ENCODE measurements at places on chromosomes 5 and 9.

DNA sequence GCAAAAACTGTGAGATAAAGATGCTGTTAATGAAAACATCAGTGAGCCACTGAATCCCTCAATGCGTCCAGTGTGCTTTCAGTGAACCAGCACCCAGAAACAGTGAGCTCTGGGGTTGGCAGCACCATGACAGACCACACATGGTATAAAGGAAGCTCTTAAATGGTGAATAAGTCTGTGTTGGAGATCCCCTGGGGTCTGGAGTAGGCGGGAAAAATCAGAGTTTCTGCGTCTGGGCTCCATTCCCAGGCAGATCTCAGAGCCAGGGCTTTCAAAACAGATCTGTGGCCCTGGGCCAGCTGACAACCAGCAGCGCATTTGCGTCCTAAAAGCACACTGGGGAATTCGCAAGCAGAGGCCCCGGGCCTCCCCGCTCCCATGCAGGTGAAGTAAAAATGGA lies 233.5 kb downstream of the FRMD3 start:
- peak; percentile 69 for DNase-seq

DNA sequence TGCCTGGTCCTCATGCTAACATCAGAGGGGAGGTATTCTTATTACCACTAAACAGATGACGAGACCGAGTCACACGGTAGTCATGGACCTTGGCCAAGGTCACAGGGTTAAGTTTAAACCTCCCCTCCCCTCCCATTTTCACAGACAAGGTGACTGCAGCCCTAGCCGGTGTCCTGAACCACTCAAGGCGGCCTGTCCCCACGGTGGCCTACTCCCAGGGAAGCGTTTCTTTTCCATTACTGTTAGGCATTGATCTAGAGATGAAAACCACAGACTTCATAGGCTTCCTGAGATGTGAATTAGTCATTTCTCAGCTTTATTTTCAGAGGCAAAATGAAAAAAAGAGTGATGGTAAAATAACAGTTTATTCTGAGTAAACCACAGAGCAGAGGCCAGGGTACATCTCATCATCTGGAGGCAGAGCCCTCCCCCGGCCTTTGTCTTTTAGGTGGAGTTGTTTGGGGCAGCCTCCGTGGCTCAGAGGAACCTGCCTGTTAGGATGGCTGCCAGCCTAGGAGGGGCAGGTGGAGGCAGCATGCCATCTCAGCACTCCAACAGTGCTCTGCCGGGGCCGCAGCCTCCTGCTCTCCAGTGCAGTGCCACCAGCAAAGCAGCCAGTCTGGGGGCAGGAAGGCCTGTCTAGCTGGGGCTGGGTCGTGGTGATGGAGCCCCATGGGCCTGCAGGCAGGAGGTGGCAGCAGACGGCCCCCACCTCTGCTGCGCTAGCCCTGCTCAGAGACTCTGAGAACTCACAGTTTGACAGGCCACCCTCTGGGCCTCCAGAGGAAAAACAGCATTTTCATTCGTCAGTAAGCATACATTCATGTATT lies 71.2 kb downstream of the RAPGEF1 start:
- DNase-seq = peak; percentile 73

DNA sequence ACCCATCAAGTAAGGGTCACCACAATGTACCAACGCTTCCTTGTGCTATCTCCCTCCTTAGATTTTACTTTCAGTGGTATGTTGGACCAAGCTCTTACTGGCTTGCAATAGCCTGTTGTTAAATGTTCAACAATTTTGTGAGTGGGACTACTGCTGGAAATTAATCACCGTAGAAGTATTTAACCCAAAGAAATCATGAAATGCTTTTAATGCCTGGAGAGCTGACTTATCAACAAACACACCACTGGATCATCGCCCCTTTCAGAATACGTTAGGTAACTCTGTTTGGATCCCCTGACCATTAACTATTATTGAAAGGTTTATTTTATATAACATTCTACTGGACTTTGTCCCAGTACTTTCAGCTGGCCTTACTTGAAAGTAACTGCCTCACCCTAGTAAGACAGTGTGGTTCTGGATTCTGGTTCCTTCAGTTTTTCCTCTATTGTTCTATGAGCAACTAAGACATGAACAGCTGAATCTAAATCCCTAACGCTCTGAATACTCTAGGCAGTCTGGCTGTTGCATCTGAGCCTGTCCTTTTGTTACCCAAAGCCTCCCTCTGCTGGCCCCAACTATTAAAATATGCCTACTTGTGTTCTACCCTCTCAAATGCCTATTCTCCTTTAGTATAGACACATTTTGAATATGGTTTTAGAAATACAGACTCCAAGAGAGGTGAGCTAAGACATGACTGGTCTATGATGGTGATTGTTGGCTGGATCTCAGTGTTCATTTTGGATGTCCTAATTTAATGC lies 1203.4 kb upstream of the DMAC1 start:
- DNase-seq = no peak

DNA sequence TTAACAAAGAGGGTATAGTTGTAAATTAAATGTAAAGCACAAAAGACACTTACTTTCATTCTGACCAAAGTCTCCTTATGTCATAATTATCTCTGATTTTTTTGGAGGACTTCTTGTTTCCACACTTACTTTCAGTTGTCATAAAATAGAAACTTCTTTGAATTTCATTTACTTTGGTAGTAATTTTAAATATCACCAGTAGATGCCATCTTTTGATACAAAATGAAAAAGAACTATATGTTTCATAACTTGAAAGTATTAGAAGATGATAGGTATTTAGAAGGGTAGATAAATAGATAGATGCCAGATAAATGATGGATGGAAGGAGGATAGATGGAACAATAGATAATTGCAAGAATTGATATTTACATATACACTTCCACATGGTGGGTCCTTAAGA lies 1865.3 kb upstream of the CDH9 start:
- no peak for DNase-seq

- DNase-seq = no peak
Measured at GRCh38 chr9:100679834-100680233, 102.0 kb downstream of the CAVIN4 start.

DNA sequence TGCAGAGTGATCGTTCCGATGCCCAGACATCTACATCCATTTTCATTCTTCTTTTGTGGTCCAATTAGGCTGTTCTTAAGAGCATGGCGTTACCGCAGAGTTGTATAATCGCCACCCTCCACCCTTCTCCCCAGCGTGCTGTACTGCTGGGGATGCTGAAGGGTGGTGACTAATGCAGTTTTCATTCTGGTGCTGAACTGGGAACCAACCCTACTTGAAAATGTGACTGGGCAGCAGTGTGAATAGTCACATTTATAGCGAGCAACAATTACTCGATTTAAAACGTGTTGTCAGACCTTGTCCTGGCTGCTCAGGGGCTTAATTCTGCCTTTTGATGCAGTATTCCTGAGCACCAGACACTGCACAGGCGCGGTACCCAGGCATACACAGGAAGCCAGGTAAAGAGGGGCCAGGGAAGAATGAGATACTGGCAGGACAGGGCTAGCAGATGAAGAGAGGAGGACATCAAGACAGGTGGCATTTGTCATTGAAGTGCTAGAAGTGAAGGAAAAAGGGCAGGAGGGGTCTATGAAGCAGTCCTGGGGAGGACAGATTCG lies 719 bp upstream of the ISCA1 start:
- DNase-seq = peak; percentile 85

GRCh38 chr5:10699987-10700386 lies 61.0 kb downstream of the DAP start:
- no peak for DNase-seq

GRCh38 chr5:141003791-141004611 lies 37.7 kb downstream of the PCDHAC2 start:
- no peak for DNase-seq

- no peak for DNase-seq
Measured at GRCh38 chr5:35861718-35862117, 5.0 kb downstream of the IL7R start.

GRCh38 chr5:114153833-114154232 lies 208.0 kb upstream of the KCNN2 start:
- DNase-seq = no peak

- DNase-seq = no peak
Measured at GRCh38 chr5:95731571-95732554, 727 bp downstream of the RHOBTB3 start.

DNA sequence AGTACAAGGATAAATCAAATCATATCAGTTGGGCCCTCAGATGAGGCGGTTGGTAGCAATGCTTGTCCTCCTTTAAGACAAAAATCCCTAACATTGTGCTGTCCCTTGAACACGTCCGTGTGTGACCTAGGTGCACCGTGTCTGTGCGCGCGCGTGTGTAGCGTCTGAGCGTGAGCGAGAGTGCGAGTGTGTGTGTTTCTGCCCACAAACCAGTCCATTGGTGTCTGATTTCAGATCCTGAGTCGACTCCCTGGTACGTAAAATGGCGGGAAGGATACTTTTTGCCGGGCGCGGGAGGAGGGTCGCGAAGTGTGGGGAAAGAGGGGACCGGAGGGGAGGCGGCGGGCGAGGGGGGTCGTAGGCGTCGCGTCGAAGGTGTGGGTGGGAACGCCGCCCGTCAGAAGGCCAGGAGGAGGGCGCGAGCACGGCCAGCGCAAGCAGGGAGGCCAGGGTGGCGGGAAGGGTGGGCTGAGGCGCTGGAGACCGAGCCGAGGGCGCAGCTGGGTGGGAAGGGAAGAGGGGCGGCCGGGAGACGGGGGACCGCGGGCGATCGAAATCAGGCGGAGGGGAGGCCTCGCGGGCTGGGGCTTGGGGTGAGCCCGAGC lies 8.9 kb downstream of the OTP start:
- no peak for DNase-seq

DNA sequence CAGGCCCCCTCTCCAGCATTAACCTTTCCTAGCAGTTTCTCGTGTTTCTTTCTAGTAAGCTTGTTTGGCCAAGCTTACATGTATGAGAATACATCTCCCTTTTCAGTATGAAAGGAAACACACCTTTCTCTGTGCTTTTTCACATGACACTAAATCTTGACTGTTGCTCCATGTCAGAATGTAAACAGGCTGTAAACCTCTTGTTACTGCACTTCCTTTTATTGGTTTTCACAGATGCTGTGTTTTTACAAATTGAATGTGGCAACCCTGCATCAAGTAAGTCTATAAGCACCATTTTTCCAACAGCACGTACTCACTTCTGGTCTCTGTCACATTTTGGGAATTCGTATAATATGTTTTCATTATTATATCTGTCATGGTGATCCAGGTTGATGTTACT lies 2.2 kb upstream of the CANX start:
- no peak for DNase-seq

- DNase-seq = peak; percentile 33
Measured at GRCh38 chr5:83503662-83504061, 32.1 kb downstream of the VCAN start.

GRCh38 chr9:6461619-6462018 lies 48.6 kb downstream of the UHRF2 start:
- no peak for DNase-seq

- DNase-seq = no peak
Measured at GRCh38 chr9:85895685-85896084, 45.3 kb upstream of the NAA35 start.

DNA sequence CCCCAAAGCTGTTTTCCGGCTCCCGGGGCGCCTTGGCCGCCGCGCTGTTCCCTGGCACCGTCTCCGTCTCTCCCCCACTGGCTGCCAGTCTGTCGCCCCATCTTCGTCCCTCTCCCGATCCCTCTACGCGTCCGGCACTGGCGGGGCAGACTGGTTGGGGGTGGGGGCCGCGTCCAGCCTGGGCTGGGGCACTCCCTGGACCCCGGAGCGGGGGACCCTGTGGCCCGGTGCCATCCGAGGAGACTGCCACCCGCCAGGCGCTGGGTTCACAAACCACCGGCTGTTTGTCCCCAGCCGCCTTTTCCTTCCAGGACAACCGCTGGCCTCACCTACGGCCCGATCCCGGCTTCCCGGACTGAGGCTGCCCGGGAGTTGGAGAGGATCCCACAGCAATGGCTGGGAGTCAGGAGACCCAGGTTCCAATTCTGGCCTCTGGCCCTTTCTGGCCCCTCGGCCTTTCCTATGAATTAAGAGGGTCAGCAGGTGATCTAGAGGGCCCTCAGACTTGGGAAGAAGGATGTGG lies 1.0 kb upstream of the FIBCD1 start:
- no peak for DNase-seq

DNA sequence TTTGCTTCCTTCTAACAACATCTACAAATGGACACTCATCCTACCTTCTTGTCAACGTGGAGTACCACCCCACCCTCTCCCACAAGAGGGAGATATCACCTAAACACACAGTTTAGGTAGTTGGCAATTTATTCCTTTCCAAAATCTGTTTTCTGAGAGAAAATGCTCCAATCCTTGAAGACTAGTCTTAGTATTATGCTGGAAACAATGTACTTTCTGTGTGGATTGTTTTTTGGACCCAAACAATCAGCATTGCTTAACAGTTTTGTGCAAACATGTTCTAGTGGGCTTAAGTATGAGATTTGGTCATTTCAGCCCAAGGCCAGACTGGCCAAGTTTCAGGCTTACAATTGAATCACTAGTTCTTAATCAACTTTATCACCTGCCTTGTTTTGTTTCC lies 359.1 kb downstream of the ARHGEF28 start:
- no peak for DNase-seq

- DNase-seq = no peak
Measured at GRCh38 chr5:145111420-145111819, 723.7 kb downstream of the PRELID2 start.

- DNase-seq = no peak
Measured at GRCh38 chr5:141477044-141477575, 1.3 kb downstream of the PCDHGC3 start.

DNA sequence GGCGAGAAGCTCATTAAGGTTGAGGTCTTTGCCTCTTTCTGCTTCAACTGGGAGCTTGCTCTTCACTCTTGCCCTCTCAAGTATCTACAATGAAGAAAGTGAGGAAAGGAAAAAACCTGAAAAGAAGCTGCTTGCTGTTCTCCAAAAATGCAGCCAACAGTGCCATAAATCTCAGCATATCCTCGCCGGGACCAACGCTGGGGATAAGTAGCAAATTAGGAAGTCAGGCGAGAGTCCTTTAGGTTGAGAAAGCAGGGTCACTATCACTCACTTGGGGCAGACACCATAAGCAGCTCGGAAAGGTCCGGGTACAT lies 399 bp downstream of the NUP155 start:
- DNase-seq = no peak

DNA sequence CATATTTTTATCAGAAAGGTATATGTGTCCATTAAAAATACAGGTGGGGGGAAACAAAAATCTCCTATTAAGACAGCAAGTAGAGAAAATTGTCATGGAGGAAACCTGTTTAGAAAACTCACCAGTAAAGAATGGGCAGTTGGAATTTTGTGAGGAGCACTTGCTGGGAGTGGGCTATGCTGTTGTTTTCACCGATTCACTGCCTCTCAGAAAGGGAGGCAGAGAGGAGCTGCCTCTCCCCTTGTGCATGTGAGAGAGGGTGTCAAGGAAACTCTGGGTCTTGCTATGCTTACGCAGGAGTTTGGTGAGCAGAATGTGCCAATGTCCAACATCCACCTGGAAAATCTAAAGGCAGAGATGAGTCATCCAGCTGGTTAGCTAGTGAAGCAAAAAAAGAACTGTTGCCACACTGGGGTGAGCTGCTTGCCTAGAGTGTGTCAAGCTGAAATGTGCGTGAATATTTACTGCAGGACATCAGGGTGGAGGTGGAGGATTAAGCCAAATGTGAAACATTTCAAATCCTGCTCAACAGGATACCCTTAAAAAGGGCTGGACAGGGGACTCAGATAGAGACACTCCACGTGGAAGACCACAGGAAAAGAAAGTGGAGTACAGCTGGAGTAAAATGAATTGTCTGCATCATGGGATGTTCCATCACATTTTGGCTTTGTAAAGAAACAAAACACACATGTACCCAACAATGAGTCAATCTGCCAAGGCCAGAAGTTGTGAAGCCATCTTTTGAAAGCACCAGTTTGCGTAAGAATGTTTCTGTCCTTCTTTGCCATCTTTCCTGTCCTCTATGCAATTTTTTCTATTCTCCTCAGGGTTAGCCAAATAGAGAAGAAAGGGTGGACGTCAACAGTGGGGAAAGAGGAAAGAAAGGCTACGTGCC lies 449.7 kb upstream of the MPDZ start:
- DNase-seq = no peak

- no peak for DNase-seq
Measured at GRCh38 chr9:84512493-84512892, 157.0 kb upstream of the NTRK2 start.
